ENCODE measurements at places on chromosomes 5 and 9.

DNA sequence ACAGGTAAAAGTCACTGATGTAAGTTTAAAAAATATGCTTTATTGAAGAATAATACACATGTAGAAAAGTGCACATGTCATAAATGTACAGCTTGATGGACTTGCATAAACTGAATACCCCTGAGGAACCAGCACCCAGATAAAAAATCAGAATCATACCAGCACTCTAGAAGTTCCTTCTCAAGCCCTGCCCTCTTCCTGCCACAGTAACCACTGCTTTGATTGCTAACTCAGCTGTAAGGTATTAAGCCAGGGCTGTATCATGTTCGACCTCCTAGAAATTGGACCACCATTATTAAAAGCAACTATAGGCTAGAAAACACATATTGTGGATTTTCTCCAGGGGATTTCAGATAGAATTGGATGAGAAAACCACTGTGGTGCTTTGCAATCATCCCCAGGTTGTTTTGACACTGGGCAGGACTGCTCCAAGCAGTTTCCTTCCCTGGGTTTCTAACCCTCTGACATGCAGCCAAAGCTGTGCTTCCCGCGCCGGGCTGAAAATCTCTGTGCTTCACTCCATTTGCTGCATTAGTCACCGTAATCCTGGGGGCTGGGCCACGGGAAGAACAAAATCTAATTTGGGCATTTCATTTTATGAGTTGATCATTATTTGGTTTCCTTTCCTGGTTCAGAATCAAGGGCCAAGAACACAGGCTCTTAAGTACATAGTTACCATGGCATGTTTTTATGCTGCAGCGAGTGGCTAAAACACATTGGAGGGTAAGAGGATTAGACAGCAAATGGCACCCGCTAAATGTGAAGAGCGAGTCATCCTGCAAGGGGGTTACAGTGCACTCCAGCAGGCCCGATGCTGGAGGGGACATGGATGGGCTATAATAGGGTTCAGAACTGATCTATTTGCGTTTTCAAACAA, 139.4 kb upstream of the IL12B start:
- no peak for DNase-seq

DNA sequence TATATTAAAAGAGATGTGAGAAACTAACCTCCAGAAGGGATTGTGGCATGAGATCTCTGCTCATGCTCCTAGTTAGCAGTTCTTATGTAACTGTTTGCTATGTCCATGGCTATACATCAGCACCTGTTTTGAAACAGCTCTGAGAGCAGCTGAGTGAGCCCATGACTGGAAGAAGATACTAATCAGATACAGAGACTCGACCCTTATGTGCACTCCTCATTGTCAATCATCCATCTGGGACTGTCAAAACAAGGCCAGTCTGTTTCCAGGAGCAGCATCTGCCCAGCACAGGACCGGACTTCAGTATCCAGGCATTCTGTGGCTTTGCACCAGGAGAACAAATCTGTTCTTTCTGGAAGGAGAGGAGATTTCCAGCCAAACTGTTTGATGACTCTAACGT, 77.7 kb downstream of the EFNA5 start:
- no peak for DNase-seq

DNA sequence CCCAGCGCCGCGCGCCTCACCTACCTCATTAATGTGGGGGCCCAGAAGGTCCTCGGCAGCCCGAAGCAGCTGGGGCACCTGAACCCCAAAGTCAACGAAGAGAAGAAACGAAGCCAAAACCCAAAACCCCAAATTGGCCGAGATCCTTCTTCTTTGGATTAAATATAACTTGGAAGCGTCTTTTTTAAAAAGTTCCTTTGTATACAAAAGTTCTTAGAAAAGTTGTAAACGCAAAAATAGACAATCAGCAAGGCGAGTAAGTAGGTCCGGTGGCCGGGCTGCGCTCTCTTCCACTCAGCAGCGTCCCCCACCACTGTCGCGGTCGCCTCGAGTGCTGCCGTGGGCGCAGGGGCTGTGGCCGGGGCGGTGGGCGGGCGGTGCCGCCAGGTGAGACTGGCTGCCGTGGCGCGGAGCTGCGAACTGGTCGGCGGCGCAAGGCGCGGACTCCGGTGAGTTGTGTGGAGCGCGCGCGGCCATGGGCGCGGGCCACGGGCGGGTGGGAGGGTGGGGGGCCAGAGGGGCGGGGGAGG, 360 bp downstream of the KLF4 start:
- no peak for DNase-seq

DNA sequence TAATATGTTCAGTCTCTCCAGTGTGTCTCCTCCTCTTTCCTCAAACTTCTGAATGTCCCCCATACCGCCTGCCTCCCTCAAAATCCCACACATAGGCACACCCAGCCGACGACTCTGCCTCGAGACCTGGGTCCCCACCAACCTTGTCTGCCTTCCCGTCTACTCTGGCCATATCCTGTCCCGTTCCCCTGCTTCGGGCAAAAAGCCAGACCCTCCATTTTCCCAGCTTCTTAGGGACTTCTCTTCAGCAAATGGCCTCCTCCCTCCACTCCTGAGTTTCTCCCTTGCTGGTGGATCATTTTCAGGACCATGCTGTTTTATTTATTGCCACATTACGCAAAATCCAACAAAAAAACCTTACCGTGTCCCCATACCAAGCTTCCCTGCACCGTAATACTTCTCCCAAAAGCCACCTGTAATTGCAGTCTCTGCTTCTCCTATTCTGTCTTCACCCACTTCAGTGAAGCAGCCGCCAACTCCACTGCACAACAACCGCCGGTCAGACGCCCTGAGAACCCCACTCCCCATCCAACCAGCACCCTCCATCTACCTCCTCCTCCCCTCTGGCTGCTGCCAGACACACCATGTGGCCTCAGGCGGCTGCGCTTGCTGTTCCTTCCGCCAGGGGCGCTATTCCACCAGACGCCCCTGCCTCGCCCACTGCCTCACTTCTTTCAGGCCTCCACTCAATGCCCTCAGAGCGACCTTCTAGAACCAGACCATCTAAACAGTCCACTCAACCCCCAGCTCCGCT, 117.0 kb downstream of the TRPM6 start:
- DNase-seq: no peak

- DNase-seq: no peak
Measured at GRCh38 chr9:96486386-96487028, 36.5 kb downstream of the HABP4 start.
